Foreskin keratinocyte (primary cell): ENCODE measurements at places on chromosomes 5 and 9. TPM values are rescaled to one million over a fixed set of nuclear protein-coding genes. Genes with fewer than 3 reads are reported as not detected.

DNA sequence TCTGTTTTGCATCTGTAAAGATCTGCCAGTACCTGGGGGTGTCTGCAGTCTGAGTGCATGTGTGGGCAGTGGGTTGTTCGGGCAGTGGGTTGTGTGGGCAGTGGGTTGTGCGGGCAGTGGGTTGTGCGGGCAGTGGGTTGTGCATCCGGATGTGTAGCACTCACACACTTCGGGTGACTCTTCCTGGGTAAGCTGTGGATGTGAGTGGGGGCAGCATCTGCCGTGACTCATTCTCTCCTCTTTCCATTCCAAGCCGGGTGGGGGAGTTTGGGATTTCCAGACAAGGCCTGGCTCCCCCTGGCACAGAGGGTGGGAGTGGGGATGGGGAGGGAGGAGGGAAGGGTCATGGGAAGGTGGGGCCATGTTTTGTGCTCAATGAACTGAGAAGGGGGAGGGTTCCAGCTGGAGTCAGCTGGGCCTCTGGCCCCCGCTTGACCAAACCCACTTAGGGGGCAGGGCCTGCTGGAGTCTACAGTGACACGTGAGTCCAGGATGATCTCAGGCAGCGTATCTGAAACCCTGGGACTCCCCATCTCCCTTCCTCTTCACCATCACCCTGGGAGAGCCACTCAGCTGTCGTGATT, 8.3 kb downstream of the CRB2 start:
- no peak for DNase-seq

DNA sequence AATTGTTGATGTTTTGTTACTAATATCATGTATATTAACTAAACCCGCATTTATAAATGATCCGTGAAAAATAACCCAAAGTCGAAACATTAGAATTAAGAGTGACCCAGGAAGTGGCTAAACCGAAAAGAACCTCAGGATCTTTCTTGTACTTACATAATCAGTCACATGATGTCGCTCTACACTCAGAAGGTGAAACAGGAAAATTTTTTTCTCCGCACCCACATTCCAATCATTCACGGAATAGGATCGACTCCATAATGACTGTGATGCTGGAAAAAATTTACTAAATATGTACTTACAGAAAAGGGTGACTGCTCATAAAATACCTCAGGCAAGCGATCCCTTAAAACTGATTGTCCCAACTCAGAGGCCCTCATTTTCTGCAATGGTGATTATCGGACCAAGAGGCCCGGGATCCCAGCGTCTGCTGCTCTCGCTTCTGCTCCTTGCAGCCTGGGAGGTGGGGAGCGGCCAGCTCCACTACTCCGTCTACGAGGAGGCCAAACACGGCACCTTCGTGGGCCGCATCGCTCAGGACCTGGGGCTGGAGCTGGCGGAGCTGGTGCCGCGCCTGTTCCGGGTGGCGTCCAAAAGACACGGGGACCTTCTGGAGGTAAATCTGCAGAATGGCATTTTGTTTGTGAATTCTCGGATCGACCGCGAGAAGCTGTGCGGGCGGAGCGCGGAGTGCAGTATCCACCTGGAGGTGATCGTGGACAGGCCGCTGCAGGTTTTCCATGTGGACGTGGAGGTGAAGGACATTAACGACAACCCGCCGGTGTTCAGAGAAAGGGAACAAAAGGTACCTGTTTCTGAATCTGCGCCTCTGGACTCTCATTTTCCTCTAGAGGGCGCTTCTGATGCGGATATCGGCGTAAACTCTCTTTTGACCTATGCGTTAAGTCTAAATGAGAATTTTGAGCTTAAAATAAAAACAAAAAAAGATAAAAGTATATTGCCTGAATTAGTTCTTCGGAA, at the start of gene PCDHA12:
Gene PCDHA12 (plus strand): TSS at position 224 of the 981 bp plus-strand sequence. CDS start 165 bp downstream, at position 389.
- DNase-seq: no peak

- no peak for DNase-seq
Observed at GRCh38 chr5:1002836-1003235, 5.8 kb upstream of the NKD2 start.

DNA sequence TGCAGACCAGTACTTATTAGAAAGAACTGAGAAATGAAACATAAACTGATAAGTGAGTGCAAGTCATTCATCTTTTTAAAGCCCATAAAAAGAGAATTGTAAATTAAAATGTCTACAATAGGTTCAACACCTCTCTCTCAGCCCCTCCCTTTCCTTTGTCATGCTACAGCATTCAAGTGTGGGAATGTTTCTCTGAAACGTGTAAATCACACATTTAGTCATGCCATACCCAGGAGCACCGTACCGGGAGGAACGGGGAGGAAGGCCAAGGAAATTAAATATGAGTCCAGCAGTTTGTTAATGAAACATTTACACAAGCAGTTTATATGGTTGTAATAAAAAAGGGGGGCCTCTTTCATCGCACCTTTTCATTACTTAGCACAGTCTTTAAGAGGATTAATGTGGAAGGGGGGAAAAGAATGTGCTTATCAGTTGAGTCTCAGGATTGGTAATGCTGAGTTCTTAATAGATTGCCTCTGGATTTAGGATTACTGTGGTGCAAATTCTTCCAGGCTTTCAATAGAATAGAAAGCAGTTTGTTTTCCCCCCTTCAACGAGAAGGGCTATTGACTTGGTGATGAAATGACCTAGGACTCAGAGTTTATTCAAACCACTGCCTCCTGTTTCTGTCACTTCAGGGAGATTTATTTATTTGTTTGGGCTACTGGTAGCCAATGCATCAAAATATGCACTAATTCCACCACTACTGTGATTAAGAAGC, 176.0 kb upstream of the ZNF608 start:
- DNase-seq: no peak

DNA sequence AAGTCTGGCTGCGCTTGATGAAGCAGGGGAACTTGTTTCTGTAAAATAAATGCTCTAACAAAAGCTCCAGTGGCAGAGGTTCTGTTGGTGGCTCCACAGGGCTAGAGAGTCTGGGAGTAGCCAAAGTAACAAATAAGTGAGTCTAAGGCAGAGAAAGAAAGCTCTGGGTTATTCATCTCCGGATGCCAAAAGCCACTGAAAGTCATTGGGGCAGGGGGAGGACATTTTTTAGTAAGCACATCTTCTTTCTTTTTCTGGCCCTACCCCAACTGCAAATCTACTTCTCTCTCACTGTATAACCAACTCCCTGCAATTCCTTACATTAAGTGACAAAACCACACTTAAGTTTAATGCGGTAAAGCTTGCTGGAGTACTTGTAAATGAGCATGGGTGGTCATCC, 141.6 kb downstream of the INSYN2B start:
- DNase-seq: no peak

DNA sequence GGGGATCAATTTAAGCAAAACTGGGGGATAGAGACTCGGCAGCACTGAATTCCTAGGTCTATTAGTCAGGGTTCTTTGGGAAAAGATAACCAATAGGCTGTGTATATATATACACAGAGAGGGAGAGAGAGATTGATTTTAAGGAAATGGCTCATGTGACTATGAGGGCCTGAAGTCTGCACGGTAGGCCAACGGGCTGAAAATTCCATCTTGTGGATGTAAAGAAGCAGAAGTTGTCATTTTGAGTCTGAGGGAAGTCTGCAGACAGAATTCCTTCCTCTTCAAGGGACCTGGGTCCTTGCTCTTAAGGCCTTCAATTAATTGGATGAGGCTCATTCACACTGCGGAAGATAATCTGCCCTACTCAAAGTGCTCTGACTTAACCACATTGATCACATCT, 60.1 kb upstream of the ZNF622 start:
- no peak for DNase-seq

Gene PCDHGA12
- 1.4 and 3.5 TPM in 2 replicates for total RNA-seq

Gene SLC28A3
- total RNA-seq: 0.17 and 0.18 TPM in 2 replicates

Gene SETX
- 29.3 and 36.5 TPM in 2 replicates for total RNA-seq

Gene STING1
- total RNA-seq: 27.2 and 27.4 TPM in 2 replicates
